ENCODE measurements at places on chromosomes 11 and 22. TPM values are rescaled to one million over a fixed set of nuclear protein-coding genes. Genes with fewer than 3 reads are reported as not detected.

DNA sequence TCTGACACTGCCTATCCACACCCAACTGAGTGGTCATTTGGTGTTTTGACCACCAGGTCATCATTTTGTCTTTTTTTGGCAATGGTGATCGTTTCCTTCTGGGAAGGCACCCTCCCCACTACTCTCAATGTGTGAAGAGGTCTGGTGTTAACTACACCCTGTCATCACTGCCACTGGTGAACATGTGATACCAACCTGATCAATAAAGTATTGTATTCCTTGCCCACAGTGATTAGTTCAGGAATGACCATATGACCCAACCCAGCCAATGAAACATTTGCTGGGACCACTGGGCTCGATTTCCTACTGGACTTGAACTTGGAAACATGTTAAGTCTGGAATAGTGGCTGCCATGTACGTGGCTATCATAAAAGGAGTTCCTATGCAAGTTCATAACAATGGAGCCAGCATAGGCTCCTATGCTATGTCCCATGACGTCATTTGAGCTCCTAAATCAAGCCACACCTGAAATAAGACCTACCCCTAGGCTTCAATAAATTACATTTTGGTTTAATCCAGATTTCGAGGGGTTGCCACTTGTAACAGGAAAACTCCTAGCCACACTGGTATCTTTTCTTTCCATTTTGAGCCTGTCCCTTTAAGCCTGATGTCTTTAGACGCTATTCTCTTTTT, 51.1 kb downstream of the CHST1 start:
- H3K4me1 ChIP-seq = no peaks in the 10 kb centered on the region
- no peaks in the 10 kb centered on the region for H3K27me3 ChIP-seq
- no peak overlapping the region for H3K27ac ChIP-seq
- H3K36me3 ChIP-seq = no peaks in the 10 kb centered on the region

DNA sequence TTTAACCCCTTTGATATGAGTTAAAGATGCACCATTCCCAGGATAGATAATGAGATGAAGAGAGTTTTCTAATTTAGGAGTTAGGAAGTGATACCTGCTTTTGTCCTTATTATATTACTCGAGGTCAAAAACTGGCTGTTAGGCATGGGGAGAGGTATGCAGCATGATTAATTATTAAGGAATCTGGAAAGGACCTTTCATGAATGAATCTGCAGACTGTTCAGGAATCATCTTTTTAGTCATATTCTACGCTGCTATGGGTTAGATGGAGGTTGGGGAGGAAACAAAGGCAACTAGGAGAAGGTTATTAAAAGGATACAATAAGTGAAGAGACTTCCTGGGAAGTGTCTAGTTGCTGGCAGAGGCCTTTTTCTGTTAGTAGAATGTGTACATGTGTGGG, 492.4 kb upstream of the CCDC90B start:
- no peaks in the 10 kb centered on the region for H3K4me1 ChIP-seq
- H3K27ac ChIP-seq = no peak overlapping the region
- no peaks in the 10 kb centered on the region for H3K27me3 ChIP-seq
- H3K4me3 ChIP-seq = no peak overlapping the region
- no peak for DNase-seq
- H3K36me3 ChIP-seq = no peaks in the 10 kb centered on the region

DNA sequence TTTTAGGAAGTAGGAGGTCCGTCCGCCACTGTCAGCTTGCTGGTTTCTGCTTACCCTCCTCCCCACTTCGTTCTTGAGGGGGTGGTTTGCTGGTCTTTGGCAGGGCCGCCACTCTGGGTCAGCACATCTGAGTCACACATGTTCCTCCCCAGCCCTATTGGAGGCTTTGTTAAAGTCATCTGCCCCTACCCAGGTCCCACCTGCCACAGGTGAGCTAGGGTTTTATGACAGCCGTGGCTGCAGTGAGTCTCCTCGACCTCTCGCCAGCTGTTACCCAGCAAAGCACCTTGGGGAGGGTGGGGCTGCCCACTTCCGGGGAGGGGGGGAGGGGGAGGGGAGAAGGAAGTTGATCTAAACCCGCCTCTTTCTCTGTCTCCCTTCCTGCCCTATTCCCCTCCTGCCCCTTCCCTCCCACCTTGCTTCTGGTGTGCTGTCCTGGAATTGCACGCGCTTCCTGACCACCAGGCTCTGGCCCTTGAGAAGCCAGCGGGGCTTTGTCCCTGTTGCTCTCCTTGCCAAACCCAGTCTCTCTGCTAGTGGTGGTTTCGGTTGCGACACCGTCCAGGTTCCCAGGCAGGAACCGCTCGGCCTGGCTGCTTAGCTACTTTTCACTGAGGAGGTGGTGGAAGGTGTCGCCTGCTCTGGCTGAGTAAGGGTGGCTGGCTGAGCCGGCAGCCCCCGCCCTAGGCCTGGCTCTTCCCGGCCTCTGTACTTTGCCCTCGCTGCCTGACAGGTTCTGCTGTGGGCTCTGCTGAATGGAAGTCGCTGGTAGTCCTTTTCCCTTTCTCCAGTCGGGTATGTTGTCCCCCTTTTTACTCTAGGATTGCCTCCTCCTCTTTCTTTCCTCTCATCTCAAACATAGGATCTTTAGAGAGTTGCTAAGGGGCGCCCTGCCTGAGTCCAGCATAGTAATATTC, 28.5 kb downstream of the RCOR2 start:
- DNase-seq = peak; percentile 90
- no peaks in the 10 kb centered on the region for H3K27me3 ChIP-seq
- peak overlapping the region; percentile 25 for H3K4me3 ChIP-seq
- H3K4me1 ChIP-seq = peaks cover 58% of the 10 kb centered on the region

ST14 gene
- total RNA-seq = 63.7 TPM

APOL1 gene
- 50.5 TPM for total RNA-seq

- no peak for DNase-seq
- H3K27ac ChIP-seq = no peak overlapping the region
- no peaks in the 10 kb centered on the region for H3K36me3 ChIP-seq
- no peak overlapping the region for H3K4me3 ChIP-seq
- peaks cover 54% of the 10 kb centered on the region for H3K4me1 ChIP-seq
- no peaks in the 10 kb centered on the region for H3K27me3 ChIP-seq
These were observed 11.1 kb downstream of the PPP6R3 start for GRCh38 chr11:68471360-68472340.

DNA sequence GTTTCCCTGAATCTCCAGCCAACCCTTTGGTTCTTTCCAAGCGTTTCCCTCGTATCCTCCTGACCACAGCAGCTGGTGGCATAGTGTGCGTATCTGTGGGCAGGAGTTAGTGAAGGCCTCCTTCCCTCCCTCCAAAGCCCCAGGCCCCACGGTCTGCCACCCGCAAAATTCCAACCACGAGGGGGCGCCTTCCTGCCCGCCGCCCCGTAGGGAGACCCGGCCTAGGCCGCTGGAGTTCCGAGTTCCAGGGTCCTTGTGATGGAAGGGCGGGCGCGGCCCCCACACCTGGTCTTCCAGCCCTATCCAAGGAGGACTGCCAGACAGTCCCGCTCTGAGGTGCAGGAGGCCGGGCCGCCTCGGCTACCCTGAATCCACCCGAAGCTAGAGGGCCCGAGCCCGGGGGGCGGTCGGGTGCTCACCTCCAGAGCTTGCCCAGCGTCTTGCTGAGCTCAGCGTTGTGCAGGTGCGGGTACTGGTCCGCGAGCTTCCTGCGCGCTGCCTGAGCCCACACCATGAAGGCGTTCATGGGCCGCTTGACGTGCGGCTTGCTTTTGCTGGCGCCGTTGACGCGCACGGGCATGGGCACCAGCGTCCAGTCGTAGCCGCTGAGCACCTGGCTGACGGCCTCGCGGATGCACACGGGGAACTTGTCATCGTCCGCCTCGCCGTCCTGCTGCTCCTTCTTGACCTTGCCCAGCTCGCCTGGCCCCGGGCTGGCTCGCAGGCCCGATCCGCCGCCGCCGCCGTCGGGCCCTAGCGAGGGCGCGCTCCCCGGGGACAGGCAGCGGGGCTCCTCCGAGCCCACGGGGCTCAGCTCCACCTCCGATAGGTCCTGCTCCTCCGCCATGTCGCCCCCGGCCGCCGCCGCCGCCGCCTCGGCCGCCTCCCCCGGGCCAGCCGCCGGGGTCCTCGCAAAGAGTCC, 1.2 kb downstream of the SOX10 start:
- H3K27ac ChIP-seq = no peak overlapping the region
- no peaks in the 10 kb centered on the region for H3K27me3 ChIP-seq
- H3K36me3 ChIP-seq = peaks cover 4% of the 10 kb centered on the region
- no peak overlapping the region for H3K4me3 ChIP-seq
- no peaks in the 10 kb centered on the region for H3K4me1 ChIP-seq

GRCh38 chr11:29119116-29119515, 897.7 kb downstream of the KCNA4 start:
- H3K27ac ChIP-seq = no peak overlapping the region
- no peak for DNase-seq
- no peaks in the 10 kb centered on the region for H3K27me3 ChIP-seq
- no peaks in the 10 kb centered on the region for H3K36me3 ChIP-seq
- H3K4me3 ChIP-seq = no peak overlapping the region

HTR3B gene
- not detected for total RNA-seq

DNA sequence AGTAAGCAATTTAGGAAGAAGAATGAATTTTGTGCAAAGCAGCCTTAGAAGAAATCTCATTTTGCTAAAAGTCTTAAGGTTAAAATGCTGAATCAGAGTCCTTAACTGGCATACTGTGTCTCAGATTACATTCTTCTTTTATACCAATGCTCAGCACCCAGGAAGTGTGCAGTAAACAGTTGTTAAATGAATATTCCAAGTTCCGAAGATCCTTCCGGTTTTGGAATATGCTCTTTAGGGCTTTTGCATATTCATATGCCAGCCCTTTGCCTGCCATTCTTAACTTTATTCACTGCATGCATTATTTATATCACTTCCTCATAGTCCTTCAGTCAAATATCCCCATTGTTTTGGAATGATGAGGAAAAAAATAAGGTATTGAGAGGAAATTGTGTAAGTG, 242.0 kb downstream of the DDX10 start:
- H3K4me3 ChIP-seq = no peak overlapping the region
- no peak for DNase-seq
- H3K27ac ChIP-seq = no peak overlapping the region
- H3K4me1 ChIP-seq = no peaks in the 10 kb centered on the region
- H3K27me3 ChIP-seq = no peaks in the 10 kb centered on the region
- H3K36me3 ChIP-seq = no peaks in the 10 kb centered on the region

ARHGEF17 gene
- total RNA-seq = 62.7 TPM

- H3K4me3 ChIP-seq = no peak overlapping the region
- H3K36me3 ChIP-seq = no peaks in the 10 kb centered on the region
- no peak overlapping the region for H3K27ac ChIP-seq
These were observed 151.0 kb upstream of the B3GAT1 start for GRCh38 chr11:134562941-134563471.

GRCh38 chr11:122661182-122661945, 5.8 kb downstream of the UBASH3B start:
- no peaks in the 10 kb centered on the region for H3K27me3 ChIP-seq
- no peak overlapping the region for H3K4me3 ChIP-seq
- H3K27ac ChIP-seq = no peak overlapping the region
- peaks cover 12% of the 10 kb centered on the region for H3K4me1 ChIP-seq

IFTAP gene
- total RNA-seq = 14.4 TPM

DNA sequence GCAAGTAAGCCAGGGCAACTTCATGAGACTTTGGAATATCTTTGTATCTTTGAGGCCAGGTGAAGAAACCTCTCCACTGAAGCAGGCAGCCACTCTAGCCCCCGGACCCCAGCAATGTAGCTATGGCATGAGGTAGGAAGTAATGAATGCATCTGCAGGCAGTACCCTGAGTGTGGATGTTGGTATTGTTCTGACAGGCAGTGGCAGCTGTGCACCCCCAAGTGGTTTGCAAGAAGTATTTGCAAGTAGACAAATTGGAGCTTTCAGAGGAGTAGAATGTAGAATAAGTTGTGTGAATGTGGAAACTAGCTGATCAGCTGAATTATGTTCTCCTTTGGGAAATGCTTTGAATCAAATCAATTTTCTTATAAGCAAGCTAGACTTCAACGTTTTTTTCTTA, 194.4 kb upstream of the PGR start:
- no peaks in the 10 kb centered on the region for H3K36me3 ChIP-seq
- no peak for DNase-seq
- H3K27ac ChIP-seq = no peak overlapping the region
- H3K27me3 ChIP-seq = no peaks in the 10 kb centered on the region
- H3K4me1 ChIP-seq = no peaks in the 10 kb centered on the region

MMP7 gene
- 21.8 TPM for total RNA-seq

GRCh38 chr22:29218758-29219408, 13.2 kb downstream of the EMID1 start:
- no peaks in the 10 kb centered on the region for H3K36me3 ChIP-seq
- H3K4me1 ChIP-seq = peaks cover 17% of the 10 kb centered on the region
- DNase-seq = no peak
- H3K27ac ChIP-seq = no peak overlapping the region

IL17REL gene
- total RNA-seq = not detected

- H3K27me3 ChIP-seq = no peaks in the 10 kb centered on the region
- no peak for DNase-seq
- peak overlapping the region; percentile 81 for H3K4me3 ChIP-seq
- H3K4me1 ChIP-seq = peaks cover 24% of the 10 kb centered on the region
These were observed 906 bp upstream of the NAA40 start for GRCh38 chr11:63937713-63938478.

DBX1 gene
- total RNA-seq = not detected

DNA sequence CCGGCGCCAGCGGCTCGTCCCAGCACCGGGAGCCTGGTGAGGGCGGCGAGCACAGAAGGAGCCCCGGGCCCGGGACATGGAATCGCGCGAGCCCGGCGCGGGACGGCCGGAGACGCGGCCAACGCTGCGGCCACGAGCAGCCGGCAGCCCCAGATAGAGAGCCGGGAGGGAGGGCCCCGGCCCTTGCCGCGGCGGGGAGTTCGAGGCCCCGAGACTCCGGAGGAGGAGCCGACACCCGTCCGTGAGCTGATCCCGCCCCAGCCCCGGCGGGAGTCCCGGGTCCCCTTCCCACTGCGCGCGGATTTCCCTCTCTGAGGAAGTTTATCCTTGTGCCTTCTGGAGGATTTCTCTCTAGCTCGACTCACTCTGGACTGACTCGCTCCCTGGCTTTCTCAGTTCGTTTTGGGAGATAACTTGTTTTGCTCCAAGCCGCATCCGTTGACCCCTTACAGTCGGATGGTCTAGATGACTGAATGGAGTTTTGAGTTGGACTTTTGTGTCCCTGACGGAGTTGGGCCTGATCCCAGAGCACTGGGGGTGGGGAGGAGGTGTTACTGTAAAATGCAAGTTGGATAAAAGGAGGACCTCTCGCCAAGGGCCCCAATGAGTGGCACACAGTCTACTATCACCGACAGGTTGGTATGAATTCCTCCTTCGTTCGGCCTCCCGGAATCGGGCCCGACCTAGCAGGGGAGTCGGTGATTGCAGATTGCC, 585 bp downstream of the ARHGEF12 start:
- peak; percentile 92 for DNase-seq
- no peaks in the 10 kb centered on the region for H3K36me3 ChIP-seq
- H3K4me1 ChIP-seq = peaks cover 48% of the 10 kb centered on the region
- peak overlapping the region; percentile 78 for H3K4me3 ChIP-seq
- no peaks in the 10 kb centered on the region for H3K27me3 ChIP-seq
- H3K27ac ChIP-seq = peak overlapping the region; percentile 97

DNA sequence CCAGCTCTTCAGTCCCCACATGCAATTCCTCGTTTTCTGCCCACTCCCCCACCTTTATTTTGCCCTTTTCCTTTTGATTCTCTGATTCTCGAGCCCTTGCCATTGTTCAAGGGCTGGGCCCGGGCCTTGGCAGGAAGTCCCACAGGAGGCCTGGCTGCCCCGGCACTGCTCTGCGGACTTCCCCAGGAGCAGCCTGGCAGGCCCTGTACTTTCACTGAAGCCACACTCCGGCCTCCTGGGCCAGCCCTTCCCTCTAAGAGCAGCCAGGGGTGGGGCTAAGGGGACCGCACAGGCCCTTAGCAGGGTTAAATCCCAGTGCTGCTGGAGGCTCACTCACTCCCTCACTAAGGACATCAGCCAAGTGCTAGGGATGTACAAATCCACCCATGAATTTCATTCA, 4.1 kb downstream of the LRRC32 start:
- no peak for DNase-seq
- peak overlapping the region; percentile 91 for H3K27ac ChIP-seq
- peak overlapping the region; percentile 62 for H3K4me3 ChIP-seq
- peaks cover 6% of the 10 kb centered on the region for H3K36me3 ChIP-seq
- no peaks in the 10 kb centered on the region for H3K27me3 ChIP-seq

Measured in upper lobe of left lung (tissue), 6 donors.